ENCODE measurements at places on chromosomes 4 and X.
A peak's percentile ranks its signal among the peaks of the same experiment; 100 is the strongest.

DNA sequence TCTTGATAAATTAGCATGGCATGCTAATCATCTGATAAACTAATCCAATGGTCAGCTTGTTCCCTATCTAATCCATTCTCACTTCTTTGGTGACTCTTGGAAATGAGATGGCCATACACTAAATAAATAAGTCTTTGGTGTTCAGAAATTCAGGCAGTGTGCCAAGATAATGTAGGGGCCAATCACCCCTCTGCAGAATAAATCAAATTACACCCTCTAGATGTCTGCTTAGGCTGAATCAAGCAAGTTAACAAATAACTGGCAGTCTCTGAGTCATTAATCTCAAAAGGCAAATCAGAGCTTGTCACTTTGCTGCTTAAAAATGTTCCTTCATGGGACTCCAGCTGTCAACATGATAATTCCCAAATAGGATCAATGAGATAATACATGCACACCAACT, 97.4 kb downstream of the NLGN4X start:
- DNase-seq = no peak

DNA sequence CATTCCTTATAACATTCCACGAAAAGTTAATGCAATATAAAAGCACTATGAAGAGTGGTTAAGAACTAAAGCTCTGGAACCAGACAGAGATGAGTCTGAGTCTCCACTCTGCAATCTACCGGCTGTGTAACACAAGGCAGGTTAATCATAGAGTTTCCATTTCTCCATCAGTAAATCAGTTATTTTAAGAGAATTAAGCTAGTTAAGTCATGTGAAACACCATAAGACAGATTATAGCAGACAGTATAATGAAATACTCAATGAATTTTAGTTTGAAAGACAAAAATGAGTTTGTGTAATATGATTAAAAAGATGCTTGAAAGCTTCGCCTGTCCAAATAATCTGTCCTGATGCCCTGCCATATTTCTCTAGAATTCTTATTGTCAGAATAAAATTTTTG, 282.6 kb upstream of the ACTRT1 start:
- DNase-seq = no peak

DNA sequence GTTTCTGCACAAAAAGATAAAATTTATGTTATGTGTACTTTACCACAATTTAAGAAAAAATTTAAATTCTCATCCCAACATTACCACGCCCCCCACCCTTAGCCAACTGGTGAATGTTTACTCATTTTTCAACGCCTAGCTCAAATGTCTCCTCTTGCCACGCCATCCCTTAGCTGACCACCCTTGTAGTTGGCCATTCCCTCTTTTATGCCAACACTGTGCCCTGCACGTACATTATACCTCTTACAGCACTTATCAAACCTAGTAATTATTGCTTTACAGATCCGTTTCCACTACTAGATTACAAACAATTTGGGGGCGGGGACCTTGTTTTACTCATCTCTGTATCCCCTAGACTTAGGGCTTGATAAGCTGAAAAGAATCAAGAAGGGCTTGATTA, 644 bp downstream of the ERCC6L start:
- no peak for DNase-seq

GRCh38 chr4:71709961-71710360, 73.9 kb downstream of the GC start:
- DNase-seq = no peak

- DNase-seq = peak; percentile 26
These were observed 40.0 kb downstream of the SEPTIN11 start for GRCh38 chr4:76989391-76990061.

DNA sequence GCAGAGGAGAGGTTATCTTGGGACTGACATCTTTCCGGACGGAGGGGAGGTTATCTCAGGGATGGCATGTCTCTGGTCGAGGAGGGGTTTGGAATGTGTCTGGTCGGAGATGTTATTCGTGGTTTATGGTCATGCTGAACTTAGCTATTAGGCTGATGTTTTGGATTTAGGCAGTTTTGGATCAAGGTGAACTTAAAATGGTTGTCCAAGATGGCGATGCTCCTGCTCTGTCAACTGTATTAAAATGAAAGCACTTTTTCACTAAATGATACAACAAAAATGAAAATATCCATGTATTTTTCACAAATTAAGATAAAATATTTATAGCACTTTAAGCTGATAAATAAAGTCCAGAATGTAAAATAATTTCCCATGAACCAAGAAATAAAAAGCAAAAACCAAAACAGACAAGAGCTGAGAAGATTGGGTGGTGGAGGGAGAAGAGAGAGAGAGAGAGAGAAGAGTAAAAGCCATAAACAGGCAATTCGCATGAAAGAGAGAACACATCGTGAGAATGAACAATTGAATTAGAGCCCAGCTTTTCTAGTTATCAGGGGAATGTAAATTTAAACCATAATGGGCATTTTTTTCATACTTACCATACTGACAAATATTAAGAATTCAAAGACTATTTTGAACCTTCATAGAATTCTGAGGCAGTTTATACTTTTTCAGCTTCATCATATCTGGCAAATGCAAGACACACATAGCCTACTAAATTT, 2236.0 kb upstream of the AGA start:
- DNase-seq = no peak

DNA sequence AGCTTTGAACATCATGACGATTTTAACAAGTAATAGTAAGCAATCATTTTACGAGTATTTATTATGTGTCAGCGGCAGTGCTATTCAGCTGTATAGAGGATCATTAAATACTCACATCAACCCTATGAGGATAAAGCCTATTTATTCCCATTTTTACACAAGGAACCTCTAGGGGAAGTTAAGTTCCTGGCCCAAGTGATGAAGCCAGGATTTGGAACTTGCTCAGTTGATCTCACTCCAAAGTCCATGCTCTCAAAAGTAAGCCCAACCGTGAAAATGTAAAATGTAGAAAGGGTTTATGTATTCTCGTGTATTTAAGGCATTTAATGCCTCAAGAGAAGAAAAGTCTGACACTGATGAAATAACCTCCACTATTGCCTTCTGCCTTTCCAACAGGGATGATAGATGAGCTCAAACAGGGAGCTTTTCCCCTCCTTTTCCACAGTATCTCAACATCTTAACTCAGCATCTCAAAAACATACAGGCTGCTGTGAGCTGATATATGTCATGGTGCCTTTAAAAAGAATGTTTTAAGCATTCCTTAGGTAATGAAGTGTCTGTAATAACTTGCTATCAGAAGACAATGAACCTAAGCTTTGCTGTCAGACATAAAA, 35.0 kb upstream of the PLA2G12A start:
- no peak for DNase-seq

DNA sequence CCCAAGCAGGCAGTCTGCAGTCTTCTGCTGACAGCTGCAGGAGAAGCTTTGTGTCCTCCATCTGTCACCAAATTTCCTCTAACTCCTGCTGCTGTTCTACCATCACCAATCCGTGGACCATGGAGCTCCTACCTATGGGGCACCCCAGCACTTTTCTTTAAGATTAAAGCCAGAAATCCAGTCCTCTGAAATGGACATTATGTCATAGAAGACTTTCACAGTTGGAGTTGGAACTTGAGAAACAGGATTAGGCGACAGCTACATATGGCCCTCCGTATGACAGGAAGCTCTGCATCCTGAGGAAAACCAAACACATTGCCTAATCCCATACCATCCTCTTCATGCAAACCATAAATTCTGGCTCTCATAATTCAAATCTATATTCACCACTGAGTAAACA, 470.6 kb upstream of the GALNTL6 start:
- no peak for DNase-seq

DNA sequence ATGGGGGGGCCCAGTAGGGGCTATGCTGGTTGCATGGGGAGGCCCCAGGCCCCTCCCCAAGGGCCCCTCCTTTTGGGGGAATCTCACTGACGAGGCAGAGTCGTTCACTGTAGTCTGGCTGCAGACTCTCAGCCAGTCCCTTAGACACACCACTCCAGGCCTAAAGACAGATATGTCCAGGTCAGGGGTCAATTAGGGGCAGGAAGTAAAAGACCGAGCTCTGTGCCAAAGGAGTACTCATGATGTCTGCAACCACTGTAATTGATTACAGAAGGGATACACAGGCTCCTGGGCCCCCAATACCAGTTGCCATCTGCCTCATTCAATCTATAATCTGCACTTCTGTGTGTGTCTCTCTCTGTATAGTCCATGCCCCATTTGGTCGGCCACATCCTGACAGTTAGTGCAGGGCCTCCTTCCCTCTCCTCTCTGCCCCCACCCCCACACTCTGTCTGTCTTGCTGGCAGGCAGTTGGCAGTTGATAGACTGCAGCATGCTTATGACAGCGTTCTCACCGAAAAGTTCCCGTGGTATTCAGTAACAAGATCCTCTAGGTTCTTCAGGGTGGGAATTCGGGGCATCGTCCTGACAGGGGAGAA, 1.3 kb upstream of the CXorf65 start:
- no peak for DNase-seq

DNA sequence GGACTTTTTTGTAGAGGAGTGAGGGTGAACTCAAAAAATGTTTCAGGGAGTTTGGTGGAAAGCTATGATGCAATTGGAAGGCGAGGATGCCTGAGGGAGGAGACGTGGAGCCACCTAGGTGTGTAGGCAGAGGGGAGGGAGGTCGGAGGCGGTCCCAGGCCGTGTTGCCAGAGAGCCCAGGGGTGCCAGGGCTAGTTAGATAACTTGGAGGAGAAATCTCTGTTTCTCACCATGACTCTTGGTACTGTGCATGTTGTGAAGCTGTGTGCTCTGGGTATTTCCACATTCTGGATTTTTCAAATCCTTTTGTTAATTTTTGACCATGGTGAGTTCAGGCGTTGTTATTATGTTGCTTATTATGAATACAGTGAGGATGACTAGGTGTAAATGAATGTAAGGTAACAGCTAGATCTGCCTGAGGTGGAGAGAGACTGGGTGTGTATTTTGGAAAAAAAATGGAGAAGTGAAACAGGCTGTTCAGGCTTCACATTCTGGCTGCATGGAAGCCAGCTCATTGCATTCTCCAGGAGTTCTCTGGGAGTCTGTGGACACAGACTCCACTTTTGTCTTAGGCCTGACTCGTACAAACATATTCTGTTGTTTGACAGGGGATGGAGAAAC, 4.5 kb downstream of the RAB9A start:
- DNase-seq = no peak

GRCh38 chrX:136694431-136695087, 46.6 kb downstream of the CD40LG start:
- no peak for DNase-seq

- no peak for DNase-seq
These were observed 118.7 kb upstream of the ANXA3 start for GRCh38 chr4:78432896-78433295.

DNA sequence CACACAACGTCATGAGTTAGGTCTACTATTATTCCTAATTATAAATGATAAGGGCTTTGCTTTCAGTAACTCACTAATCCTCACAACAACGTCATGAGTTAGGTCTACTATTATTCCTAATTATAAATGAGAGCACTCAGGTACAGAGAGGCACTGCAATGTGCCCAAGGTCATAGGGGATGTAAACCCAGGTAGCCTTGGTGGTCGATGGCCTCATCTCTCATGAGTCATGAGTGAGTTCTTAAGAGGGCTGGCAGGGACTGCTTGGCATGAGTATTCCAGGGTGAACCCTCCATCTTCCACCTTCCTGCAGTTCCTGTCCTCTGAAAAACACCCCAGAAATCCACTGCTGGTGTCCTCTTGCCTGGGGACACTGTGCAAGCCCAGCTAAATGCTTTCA, 317.1 kb downstream of the STK32B start:
- DNase-seq = no peak

DNA sequence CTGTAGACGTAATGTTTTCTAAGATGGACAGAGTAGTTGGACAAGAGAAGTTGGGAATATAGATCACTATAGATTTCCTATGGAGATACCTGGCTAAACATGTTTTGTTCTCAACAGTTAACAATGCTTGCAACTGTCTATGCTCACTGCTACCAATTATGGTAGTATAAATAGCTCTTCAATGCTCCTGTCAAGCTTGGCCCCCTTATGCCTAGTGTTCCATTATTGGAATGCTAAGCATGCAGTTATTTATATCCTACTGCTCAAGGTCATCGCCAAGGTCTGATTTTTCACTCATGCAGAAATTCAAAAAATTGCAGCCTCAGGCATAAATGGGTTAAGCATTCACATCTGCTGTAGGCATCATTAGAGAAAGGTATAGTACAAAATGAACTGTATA, 519.0 kb downstream of the IL15 start:
- DNase-seq = no peak

GRCh38 chr4:71595576-71596108, 188.2 kb downstream of the GC start:
- DNase-seq = no peak

DNA sequence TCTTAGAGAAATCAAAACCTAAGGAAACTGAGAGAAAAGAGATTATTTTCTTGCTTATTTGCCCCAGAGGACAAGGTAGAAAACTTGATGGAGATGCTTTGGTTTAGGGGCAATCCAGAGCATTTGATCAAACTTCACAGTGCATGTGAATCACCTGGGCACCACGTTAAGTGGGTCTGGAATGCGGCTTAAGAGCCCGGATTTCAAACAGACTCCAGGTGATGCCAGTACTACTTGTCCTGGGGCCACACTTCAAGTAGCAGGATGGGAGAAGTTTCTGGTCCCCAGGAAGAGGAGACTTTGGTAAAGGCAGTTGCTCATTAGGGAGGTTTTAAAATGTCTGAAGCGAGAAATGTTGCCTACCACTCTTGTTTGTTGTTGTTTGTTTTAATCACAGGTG, 51.8 kb downstream of the PHOX2B start:
- DNase-seq = no peak

- no peak for DNase-seq
These were observed 33.7 kb downstream of the PIGG start for GRCh38 chr4:532588-533317.

Measured in stimulated activated CD4-positive, alpha-beta T cell treated with anti-CD3 and anti-CD28 coated beads, Interleukin-15, amount 100 ng/mL, for 1 hour (primary cell).